CD8-positive, alpha-beta memory T cell (primary cell): ENCODE measurements at places on chromosomes 12 and 14. TPM values are rescaled to one million over a fixed set of nuclear protein-coding genes. Genes with fewer than 3 reads are reported as not detected.

DNA sequence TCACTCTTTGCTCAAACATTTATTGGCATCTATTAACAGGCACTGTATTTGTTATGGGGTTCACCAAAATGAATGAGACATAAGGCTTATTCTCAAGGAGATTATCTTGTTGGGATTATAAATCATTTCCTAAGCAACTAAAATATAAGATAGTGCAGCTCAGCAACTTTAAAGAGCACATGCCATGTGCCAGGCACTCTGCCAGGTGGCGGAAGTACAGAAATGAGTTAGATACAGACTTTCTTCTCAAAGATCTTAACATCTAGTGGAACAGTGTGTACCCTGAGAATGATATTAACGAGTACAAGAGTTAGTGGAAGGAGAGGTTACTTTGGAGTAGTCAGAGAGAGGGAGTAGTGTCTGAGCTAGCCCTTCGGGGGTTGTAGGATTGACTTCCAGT is 28.4 kb upstream of the TOMM20L start:
- no peak for DNase-seq

DNA sequence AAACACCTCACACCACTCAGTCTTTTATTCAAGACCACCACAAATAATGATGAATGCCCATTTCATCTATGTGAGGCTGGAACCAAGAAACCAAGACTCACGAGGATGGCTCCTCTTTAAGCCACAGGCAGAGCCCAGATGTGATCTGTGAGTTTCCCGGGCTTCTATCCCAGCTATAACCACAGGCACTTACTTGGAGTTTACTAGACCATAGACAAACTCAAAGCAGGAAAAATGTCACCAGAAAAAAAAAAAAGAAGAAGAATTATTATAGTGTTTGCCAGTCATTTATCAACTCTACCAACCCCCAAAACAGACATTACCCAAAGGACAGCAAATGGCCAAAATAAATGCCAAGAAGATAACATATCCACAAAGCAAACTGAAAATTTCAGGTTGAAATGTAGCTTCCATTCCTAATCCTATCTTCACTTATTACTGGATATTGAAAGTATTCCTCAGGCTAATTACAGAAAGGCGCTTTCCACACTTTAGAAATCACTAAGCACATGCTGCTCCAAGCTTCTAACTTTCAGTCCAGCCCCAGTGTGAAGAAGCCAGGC is 44.7 kb downstream of the ZFYVE1 start:
- DNase-seq: no peak

- no peak for DNase-seq
These were observed 24.8 kb downstream of the IL26 start for GRCh38 chr12:68200854-68201253.

DNA sequence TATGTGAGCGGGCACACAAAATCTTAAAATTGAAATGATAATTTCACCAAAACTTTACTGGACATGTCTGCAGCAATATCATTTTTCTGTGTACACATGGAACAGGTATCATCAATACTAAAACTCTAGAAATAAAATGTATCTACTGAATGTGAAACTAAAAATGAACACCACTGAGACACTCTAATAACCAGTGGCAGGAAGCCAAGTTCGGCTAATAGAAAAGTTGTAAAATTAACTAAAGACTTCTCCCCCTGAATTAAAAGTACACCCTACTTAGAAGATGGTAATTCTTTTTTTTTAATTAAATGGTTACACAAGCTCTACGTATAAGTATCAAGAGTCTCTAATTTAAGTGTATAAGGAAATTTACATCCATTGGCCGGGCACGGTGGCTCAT is 227.2 kb downstream of the MED13L start:
- no peak for DNase-seq

- DNase-seq: no peak
These were observed 445.4 kb downstream of the BCL11B start for GRCh38 chr14:98826618-98827017.

DNA sequence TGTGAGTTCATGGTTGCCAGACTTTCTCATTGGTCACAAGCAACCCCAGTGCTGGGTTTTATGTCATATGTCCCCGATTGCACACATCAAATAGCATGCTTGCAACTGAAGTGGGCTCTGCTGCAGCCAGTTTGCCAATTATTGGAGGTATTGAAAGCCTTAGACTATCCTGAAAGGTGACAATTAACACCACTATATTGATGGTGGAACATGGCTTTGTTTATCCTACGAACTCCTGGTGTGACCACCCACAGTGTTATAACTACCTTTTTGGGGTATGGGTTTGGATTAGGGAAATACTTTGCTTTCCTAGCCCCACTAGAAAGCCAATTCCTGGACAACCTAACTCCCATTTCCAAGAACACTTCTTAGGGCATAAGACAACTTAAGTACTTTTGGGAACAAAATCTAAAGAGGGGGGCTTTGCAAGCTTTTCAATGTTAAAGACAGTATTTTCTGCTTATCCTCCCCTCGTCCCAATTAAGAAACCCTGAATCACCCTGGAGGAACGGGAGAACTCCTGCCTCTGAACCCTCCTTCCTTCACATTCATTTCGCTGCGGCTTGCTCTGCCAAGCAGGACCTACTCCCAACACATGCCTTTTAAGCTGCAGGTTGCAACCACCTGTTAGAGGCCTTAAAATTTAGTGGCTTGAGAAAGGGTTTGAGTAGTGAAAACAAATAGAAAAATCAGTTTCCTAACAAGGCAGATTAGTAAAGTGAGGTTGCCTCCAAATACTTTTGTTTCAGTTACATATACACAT is 80.3 kb upstream of the RBM19 start:
- DNase-seq: no peak

DNA sequence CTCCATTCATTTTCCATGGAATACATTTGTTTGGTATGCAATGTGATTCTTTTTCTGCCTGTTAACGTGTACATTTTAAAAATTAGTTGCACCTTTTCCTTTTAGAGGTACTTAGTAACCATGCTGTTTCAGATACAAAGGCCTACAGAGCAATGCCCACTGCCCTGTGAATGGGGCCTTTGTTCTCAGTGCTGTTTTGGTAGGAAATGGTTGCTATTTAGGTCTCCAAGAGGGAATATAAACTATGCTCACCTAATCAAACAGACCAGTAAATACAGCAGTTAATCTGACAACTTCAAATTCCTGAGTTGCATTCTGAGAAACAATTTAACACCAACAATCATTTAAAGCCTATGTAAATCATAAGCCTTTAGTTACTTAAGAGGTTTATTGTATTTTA is 188.7 kb downstream of the BCAT1 start:
- no peak for DNase-seq

GRCh38 chr14:23358553-23359166 is 6.0 kb upstream of the SLC22A17 start:
- DNase-seq: no peak

DNA sequence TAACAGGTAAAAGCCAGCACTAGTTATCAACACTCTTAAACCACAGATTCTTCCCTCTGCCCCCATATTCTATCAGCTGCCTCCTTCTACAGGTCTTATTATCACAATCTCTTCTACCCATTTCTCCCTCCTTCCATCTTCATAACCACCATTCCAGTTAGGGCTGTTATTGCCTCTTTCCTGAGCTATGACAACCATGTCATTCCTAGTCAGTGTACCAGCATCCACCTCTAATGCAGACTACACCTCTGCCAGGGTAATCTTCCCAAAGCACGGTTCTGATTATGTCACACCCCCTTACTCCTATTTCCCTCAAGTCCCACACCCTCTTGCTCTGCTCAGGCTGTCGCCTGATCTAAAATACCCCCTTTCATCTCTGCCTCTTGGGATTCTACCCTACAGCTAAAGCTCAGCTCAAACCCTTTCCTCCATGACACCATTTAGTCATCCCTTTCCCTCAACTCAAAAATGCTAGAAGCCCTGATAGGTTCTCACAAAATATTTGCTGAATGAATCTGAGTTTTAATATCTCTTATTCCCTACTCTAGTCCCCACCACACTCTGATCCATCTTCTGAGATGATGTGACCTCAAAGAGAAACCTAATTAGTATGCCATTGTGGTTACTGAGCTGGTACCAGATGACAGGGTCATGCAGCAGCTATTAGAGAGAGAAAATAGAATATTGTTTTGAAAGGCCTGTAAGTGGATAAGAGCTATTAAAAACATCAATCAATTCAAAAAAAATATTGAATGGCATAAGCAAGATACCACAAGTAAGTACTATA is 11.7 kb downstream of the RACGAP1 start:
- no peak for DNase-seq

- peak; percentile 55 for DNase-seq
These were observed 894 bp downstream of the KRT8 start for GRCh38 chr12:52903855-52904508.

- no peak for DNase-seq
These were observed 72.0 kb upstream of the VRK1 start for GRCh38 chr14:96725232-96725631.

- no peak for DNase-seq
These were observed 181.4 kb downstream of the SYT1 start for GRCh38 chr12:79046021-79046420.

GRCh38 chr12:97758194-97758501 is 295.5 kb downstream of the RMST start:
- DNase-seq: no peak

DNA sequence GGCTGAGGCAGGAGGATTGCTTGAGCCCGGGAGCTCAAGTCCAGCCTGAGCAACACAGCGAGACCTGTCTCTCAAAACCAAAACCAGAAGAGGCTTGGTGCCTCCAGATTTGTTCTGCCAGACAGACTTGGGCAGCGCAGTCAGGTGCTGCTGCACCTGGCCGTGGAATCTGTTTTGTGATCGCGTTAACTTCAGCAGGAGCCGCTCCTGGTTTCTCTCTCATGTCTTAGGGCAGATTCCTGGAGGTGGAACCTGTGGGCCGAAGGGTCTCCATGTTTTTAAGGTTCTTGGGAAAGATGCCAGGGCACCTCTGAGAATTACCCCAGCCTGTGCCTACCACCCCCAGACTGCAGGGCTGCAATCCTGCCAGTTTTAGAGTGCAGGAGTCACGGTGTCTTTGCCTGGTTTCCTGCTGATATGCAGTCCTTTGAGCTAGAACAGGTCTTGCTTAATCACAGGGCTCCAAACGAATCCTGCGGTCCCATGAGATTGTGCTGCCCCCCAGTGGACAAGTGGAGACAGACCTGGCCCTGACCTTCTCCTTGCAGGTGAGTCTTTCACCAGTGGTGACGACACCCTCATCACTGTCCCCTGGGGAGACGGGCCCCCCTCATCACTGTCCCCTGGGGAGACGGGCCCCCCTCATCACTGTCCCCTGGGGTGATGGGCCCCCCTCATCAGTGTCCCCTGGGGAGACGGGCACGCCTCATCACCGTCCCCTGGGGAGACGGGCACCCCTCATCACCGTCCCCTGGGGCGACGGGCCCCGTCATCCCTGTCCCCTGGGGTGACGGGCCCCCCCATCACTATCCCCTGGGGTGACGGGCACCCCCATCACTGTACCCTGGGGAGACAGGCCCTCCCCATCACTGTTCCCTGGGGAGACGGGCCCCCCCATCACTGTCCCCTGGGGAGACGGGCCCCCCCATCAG is 37.6 kb downstream of the PACS2 start:
- DNase-seq: peak; percentile 77

DNA sequence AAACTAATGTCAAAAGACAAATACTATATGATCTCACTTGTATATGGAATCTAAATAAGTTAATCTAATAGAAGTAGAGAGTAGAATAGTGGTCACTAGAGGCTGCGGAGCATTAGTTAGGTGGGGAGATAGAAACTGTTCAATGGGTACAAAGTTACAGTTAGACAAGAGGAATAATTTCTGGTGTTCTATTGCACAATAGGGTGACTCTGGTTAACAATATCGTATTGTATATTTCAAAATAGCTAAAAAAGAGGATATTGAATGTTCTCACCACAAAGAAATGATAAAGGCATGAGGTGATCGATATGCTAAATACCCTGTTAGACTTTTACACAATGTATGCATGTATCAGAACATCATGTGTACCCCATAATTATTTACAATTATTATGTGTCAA is 42.9 kb downstream of the IGF1 start:
- no peak for DNase-seq

DNA sequence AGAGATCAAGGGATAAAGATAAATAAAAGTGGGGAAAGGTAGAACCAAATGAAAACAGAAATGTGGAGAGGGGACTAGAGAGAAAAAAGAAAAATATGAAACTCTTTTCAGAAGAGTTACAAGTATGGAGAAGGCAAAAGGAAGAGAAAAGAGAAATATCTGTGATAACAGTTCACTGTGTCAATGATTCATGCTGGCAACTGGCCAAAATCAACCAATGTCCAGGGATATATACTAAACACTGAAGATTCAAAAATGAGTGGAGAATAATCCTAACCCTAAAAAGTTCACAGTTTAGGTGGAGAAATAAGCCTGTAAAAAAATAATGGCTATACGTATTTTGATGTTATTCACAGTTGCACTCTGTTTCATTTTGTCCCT is 372.3 kb upstream of the KITLG start:
- DNase-seq: no peak

DNA sequence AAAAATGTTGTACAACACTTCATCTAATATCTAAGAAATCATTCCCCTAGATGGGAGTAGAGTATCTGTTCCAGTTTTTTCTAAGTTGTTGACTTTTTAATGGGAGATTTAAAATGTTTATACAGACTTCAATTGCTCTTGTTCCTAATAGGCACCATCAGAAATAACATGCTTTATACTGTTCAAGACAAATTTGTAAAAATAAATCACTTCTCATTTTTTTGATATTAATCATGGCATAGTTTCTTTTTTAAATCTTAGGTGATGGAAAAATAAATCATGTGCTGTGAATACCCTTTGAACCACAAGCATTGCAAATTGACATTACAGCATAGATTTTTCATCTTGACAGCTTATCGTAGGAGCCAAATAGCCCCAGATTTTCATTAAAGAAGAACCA is 473.5 kb upstream of the MGAT4C start:
- DNase-seq: no peak

DNA sequence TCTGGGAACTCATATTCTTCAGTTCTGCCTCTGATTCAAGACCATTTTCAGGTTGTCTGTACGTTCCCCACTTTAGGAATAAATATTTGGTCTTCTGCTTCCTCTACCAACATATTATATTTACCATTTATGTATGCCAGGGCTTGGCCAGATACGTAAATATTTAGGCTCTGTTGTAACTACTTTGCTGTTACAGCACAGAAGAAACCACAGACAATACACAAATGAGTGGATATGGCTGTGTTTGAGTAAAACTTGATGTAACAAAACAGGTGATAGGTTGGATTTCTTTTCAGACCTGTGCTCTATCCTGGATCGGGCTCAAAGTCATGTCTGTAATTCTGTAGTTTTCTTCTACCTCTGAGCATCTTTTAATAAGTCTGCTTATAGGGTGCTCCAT is 37.5 kb downstream of the RAP1B start:
- no peak for DNase-seq

The INHBC gene
- total RNA-seq: 0.11 TPM

The GZMH gene
- 131 TPM for total RNA-seq

The ST8SIA1 gene
- total RNA-seq: 11.4 TPM

The RPAP3 gene
- 58.1 TPM for total RNA-seq

The SMOC1 gene
- not detected for total RNA-seq

The ISM2 gene
- total RNA-seq: not detected

The IL31 gene
- 4.1 TPM for total RNA-seq

The TBC1D30 gene
- total RNA-seq: 1.7 TPM

The POTEM gene
- total RNA-seq: not detected

The CCNB1IP1 gene
- 43.6 TPM for total RNA-seq
